ENCODE measurements at places on chromosomes 7 and 10. TPM values are rescaled to one million over a fixed set of nuclear protein-coding genes. Genes with fewer than 3 reads are reported as not detected.

- no peak for DNase-seq
Measured at GRCh38 chr7:1813394-1814088, 143.5 kb downstream of the ELFN1 start.

DNA sequence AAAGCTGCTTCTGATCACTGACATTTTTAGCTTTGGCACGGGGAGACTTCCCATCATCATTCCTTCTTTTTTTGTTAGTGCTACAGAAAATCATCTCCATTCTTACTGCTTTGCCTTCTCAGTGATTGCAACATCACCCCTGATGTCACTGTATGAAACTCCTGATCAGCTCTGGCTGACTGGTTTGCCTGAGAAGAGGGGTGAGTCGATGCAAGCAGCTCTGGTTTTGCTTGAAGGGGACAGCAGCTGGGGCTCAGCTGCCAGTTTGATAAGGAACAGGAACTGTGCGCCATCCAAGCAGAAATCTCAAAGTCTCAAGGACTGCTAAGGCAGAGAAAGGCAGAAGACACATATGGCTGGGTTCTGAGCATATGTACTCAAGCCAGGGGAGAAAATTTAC lies 808.5 kb upstream of the CELF2 start:
- DNase-seq: no peak

GRCh38 chr10:15378569-15378968 lies 7.5 kb upstream of the FAM171A1 start:
- DNase-seq: no peak

- DNase-seq: no peak
Measured at GRCh38 chr7:142553216-142553615, 196.1 kb upstream of the PRSS1 start.

- DNase-seq: no peak
Measured at GRCh38 chr7:157543276-157543675, 206.5 kb downstream of the DNAJB6 start.

- no peak for DNase-seq
Measured at GRCh38 chr7:132469681-132470080, 106.6 kb downstream of the PLXNA4 start.

DNA sequence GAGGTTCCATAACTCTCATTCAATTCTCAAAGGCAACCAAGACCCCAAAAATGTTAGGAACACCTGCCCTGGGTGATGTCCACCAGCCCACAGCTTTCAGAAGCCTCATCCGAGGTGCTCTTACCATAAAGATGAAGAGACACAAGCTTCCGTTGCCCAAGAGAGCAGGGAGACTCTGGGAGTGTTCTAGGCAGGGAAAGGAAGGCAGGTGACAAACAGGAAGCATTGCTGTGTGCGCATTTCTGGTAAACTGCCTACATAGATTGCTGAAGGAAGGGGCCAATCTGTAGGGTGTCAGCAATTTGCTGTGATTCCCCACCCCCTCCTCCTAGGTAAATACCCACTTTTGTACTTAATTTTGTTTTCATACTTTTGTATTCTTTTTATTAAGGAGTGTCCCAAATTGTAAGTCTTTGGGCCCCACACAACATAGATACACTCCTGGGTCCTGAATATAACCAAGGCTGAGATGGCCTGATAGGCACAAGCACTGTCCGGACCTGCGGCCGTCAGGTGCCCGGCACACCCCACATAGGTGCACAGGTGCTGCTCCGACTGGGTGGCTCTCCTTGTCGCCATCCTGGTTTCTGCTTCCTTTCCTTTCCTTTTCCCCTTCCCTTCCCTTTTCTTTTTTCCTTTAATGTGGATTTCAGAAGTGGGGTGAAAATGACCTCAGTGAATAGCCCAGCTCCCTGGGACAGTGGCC lies 51.4 kb upstream of the SMNDC1 start:
- DNase-seq: peak; percentile 78

DNA sequence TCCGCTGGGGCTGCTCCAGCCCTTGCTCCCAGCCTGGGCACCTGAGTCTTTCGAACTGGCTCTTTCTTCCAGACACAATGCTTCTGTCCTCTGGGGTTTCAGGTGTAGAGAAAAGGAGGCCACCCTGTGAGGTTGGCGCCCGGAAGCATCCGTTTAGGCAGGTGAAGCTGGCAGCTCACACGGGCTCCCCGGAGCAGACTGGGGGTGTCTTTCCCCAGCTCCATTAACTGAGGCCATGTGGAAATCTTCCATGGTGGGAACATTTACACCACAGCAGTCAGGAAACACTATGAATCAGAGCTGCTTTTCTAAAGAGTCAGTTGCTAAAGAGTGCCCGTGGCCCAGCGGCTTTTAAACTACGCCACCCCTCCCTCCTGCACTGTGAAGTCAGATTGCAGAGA lies 29.2 kb downstream of the PRKAG2 start:
- DNase-seq: no peak

The TSPAN12 gene
- not detected for total RNA-seq

The TUBAL3 gene
- not detected for total RNA-seq

The PFKP gene
- 43.9 TPM for total RNA-seq

The TMEM270 gene
- total RNA-seq: not detected

The ZWINT gene
- total RNA-seq: 1.8 TPM

The MICU1 gene
- 30.9 TPM for total RNA-seq

The PROSER2 gene
- 1.9 TPM for total RNA-seq

All from natural killer cell (primary cell).